T-helper 17 cell (primary cell): ENCODE measurements at places on chromosomes 11 and 22.

- no peak for DNase-seq
These were observed 36.5 kb upstream of the CSNK1E start for GRCh38 chr22:38353701-38354100.

- DNase-seq, result no peak
These were observed 105.5 kb downstream of the CCDC83 start for GRCh38 chr11:85960678-85961077.

DNA sequence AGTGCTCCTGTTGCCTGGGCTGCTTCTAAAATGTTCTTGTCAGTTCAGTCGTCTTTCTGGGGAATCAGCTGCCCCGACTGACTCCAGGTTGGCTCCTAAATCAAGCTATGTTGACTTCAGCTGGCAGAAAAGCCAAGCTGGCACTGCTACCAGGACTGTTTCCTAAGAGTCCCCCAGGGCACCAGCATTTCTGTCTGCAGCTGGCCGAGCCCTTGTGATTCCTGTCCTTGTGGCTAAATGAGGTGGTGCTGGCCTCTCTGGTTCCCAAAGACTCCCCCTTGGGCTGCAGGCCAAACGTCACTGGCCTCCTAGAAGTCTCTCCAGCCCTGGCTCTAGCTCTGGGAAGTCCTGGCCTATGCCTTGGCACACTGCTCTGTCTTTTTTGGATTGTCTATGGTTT is 31.1 kb downstream of the GRAMD1B start:
- no peak for DNase-seq

DNA sequence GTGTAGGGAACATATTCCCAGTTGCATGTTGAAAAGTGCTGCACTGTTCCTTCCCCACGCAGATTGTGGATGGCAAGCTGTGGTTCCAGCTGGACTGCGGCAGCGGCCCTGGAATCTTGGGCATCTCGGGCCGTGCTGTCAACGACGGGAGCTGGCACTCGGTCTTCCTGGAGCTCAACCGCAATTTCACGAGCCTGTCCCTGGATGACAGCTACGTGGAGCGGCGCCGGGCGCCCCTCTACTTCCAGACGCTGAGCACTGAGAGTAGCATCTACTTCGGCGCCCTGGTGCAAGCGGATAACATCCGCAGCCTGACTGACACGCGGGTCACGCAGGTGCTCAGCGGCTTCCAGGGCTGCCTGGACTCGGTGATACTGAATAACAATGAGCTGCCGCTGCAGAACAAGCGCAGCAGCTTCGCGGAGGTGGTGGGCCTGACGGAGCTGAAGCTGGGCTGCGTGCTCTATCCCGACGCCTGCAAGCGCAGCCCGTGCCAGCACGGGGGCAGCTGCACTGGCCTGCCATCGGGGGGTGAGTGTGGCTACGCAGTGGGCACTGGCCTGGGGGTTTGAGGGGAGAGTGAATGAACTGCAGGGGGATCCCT is 102.7 kb upstream of the MTNR1B start:
- no peak for DNase-seq

- DNase-seq, result no peak
These were observed 225.9 kb downstream of the BRD1 start for GRCh38 chr22:49601614-49602321.

GRCh38 chr11:83655976-83656375 is 369.8 kb upstream of the CCDC90B start:
- DNase-seq, result no peak

GRCh38 chr11:1548221-1549070 is 23.6 kb downstream of the DUSP8 start:
- no peak for DNase-seq

DNA sequence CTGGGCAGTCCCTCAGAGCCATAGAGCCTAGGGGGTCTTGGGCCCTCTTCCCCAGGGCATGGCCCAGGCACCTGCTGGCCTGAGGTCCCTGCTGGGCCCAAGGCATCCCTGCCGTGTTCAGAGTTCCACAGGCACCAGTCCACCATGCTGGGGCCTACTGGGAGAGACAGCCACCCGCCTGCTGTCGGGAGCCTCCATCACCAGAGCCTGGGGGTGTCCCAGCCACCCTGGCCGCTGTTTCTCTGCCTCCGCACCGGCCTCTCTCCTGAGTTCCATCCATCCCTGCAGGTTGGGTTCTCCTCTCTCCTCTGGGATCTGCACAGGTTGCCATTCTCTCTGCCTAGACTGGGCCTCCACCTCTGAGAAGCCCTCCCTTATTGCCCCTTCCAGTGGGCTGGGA is 68.6 kb downstream of the KCNQ1 start:
- no peak for DNase-seq

DNA sequence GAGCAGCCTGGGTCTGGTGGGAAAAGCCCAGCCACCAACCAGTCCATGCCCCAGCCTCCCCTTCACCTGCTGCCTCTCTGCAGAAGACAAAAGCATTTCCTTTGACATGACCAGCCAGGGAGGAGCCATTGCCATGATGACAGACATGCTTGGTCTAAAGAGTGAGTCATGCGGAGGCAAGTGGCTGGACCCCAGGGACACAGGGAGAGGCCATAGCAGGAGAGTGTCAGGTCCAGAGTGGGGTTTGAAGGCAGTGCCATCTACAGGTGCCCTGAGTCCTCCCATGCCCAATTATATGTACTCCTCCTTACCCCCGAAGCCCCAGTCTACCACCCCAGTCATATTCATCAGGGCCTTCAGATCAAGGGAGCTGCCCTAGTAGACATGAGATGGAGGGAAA is 67.4 kb downstream of the SCN3B start:
- no peak for DNase-seq

DNA sequence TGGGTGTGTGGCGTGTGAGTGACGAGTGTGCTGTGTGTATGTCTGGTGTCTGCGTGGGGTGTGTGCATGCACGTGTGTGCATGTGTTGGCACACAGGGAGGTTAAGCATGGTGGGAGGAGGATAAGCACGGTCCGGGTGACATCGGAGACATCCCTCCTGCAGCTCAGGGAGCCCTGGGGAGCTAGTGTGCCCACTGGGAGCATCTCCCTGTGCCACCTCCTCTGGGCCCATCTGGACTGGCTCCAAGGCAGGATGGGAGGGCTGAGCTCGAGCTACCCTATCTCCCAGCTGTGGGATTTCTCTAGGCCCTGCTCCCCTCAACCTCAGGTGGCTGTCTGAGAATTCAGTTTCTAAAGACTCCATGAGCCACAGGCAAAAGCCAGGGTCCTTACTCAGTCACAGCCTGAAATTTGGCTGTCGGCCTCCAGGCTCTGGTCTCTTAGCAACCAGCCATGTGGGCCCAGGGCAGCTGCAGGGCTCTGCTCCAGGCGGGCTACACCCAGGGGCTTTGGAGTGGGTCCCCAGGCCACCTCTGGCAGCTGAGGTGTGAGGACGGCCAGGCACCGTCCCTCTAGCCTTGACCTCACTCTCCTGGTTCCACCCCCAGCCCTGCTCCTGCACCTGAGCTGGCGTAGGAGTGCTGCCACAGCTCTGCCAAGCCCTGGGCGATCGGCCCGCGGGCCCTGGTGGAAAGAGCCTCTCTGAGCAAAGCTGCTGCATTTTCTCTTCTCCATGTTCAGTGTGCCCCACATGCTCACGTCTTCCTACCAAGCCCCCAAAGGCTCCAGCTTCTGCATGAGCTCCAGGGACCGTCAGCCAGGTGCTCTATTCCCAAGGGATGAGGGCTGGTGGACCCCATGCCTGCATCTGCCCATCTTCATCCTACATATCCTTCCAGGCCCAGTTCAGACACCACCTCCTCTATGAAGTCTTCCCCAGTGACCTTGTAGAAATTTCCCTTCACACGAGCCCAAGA is 39.7 kb downstream of the RTL6 start:
- DNase-seq, result no peak

GRCh38 chr22:50518606-50519005 is 6.8 kb downstream of the SCO2 start:
- no peak for DNase-seq

GRCh38 chr11:57358543-57358961 is 20.4 kb downstream of the P2RX3 start:
- no peak for DNase-seq

DNA sequence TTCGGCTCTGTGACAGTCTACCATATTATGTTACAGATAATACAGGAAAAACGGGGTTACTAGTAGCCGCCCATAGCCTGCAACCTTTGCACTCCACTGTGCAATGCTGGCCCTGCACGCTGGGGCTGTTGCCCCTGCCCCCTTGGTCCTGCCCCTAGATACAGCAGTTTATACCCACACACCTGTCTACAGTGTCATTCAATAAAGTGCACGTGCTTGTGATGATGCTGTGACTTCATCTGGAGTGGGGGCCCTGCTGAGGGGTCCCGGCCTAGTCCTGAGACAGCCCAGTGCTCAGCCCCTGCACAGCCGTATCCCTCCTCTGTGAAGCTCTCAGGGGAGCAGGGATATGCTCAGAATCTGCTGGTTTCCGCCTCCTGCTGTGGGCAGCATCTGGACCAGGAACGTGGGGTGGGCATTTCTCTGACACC is 1.2 kb downstream of the IFITM1 start:
- peak; percentile 10 for DNase-seq

- DNase-seq, result no peak
These were observed 29.5 kb upstream of the MYH9 start for GRCh38 chr22:36417281-36417686.

DNA sequence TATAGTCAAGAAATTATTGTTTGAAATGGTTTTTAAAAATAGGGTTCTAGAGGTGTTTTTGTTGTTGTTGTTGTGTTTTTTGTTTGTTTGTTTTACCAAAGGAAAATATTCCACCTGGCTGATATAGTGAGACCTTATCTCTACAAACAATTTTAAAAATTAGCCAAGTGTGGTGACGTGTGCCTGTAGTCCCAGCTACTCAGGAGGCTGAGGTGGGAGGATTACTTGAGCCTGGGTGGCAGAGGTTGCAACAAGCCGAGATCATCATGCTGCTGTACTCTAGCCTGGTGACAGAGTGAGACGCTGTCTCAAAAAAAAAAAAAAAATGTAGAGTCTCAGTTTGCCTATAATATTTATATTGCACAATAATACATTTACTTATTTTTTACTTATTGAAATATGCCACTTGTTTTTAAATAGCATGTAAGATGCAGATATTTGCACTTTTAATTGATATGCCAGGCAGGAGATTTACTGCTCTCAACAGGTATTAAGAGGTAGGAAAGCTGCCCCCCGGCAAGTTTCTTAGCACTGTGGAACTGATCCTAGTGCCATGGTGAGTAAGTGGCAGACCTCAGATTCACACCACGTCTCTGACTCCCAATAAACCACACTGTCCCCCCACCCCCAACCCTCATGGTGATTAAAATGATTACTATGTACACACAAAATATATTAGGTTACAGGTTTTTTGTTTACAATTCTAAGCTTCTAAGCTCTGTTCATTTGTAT is 157.4 kb downstream of the TEAD1 start:
- no peak for DNase-seq

DNA sequence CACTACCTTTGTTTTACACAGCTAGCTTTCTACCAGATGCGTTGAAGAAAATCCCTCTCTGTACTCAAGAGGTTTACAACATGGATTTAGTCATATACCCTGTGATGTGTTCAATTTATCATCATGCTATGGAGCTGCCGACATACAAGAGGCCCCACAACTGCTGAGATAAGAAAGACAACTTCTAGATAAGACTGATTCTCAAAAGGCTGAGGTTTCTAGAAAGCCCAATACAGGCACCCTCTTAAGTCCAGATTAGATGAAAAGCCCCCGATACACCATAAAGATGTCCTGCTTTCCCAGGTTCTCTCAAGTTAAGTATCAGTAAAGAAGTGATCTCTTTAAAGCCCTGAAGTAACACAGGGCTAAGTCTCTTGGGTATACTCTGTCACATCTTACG is 14.3 kb downstream of the MTCH2 start:
- no peak for DNase-seq

- DNase-seq, result no peak
These were observed 244.3 kb upstream of the SORL1-AS1 start for GRCh38 chr11:121696931-121697670.

DNA sequence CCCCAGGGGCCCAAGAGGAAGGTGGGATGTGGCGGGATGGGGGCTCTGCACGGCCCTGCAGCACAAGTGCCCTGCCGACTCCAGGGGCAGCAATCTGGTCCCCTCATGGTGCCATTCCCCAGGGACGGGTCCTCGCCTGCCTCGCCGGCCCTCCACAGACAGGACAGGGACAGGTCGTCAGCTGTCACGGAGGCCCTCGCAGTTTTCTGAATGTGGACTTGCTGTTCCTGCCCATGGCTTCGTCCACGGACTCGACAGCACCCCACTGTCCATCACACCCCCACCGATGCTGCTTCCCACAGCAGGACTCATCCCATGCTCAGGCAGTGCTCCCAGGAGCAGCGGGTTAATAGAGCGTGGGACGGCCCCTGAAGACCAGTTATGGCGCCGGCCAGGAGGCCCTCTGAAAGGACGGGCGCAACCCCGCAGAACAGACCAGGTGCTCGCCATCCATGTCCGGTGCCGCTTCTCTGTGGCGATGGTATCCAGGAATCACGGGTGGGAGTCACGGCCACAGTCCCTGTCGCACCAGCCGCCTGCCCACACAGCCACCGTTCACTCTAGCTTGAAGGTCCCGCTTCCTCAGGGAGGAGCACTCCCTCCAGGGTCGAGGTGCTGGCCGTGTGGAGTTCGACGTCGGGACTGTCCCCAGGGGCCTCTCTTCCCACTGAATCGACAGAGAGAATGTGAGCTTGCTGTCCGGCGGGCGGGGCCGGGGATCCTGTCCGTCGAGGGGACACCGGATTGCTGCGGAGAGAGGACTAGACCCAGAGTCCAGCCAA is 18.5 kb upstream of the MUC2 start:
- DNase-seq, result peak; percentile 7

- DNase-seq, result no peak
These were observed 44.1 kb downstream of the AP2A2 start for GRCh38 chr11:969651-970205.

DNA sequence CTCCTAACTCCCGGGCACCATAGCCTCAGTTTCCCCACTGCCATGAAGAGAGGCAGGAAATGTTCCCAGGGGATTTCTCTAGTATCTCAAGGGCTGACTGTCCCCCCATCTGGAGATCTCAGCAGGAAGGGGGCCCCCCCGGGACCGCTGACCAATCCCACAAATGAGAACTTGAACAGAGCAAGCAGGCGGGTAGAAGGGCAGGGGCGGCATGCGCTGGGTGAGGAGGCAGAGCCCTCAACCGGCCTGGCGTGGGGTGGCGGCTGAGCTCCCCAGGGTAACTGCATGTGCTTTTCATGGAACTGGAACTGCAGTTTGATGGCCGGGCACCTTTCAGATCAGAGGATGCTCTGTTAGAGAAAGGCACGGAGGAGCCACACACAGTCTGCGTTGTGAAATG is 144.5 kb downstream of the CTTN start:
- DNase-seq, result no peak

- no peak for DNase-seq
These were observed 1.3 kb upstream of the PVALB start for GRCh38 chr22:36818010-36818642.
